ENCODE measurements at places on chromosomes 5 and 9.
A peak's percentile ranks its signal among the peaks of the same experiment; 100 is the strongest.

- DNase-seq, result no peak
Observed at GRCh38 chr5:175677571-175677970, 19.7 kb downstream of the HRH2 start.

GRCh38 chr9:130675396-130675795 is 11.0 kb downstream of the PRDM12 start:
- no peak for DNase-seq

DNA sequence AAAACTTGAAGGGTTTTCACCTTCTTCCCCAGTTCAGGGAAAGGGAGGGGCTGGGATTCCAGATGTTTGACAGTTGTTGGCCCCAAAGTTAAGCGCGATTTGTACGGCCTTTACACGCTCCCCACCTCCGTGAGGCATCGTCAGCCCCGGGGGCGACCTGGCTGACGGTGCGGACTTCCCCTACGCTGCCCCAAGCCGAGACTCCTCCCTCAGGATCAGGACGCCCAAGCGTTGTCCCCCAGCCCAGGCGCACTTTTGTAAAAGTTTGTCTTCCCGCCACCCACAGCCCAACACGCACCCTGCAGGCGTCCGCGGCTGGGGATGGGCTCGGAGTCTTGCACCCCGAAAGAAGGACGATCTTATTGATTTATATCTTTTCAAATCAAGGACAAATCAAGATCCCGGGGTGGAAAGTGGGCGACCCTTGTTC is 713 bp downstream of the MOB3B start:
- peak; percentile 67 for DNase-seq

DNA sequence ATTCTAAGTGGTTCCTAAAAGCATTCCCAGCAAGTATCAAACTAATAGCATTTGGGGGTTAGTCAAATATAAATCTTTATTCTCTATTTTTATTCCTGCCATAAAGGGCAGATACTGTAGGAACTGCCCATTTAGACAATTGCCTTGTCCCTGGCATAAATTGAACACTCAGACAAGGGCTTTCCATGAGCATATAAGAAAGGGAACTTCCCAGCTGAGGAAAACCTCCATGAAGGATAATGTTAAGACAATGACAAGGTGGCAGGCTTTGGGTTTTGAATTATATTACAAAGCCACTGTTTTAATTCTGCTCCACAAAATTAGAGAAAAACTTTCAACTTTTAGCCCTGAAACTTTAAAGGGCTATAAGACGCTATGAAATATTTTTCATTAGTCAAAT is 81.3 kb downstream of the ST8SIA4 start:
- DNase-seq, result no peak

DNA sequence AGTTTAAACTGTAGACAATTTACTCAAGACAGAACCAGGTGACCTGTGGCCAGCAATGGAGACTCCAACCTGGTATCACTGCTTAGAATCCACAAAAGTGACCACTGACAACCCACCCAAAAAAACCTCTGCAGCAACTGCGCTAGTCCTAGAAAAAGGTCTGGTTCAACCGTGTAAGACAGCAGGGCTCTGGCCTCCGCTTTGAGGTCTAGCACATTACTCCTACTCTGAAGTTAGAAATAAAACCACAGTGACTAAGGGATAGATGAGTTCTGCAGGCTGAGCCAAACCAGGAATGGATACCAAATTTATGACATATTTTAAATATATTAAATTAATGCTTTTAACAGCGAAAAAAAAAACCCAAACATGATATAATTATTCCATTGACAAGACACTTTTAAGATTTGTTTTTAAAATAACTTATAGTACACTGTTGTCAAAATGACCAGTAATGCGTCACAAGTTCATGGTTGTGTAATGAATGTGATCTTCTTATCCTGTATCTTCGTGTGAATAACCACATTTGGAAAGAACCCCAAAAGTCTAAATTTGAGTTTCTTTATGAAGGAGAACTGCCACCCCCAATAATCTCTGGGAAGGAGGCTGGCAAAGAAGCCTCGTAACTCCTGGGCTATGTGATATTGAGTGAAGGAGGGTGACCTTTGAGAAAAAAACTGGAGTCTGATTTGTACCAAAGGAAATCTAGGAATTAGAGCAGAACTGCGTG is 101.9 kb upstream of the SLC44A1 start:
- DNase-seq, result no peak

DNA sequence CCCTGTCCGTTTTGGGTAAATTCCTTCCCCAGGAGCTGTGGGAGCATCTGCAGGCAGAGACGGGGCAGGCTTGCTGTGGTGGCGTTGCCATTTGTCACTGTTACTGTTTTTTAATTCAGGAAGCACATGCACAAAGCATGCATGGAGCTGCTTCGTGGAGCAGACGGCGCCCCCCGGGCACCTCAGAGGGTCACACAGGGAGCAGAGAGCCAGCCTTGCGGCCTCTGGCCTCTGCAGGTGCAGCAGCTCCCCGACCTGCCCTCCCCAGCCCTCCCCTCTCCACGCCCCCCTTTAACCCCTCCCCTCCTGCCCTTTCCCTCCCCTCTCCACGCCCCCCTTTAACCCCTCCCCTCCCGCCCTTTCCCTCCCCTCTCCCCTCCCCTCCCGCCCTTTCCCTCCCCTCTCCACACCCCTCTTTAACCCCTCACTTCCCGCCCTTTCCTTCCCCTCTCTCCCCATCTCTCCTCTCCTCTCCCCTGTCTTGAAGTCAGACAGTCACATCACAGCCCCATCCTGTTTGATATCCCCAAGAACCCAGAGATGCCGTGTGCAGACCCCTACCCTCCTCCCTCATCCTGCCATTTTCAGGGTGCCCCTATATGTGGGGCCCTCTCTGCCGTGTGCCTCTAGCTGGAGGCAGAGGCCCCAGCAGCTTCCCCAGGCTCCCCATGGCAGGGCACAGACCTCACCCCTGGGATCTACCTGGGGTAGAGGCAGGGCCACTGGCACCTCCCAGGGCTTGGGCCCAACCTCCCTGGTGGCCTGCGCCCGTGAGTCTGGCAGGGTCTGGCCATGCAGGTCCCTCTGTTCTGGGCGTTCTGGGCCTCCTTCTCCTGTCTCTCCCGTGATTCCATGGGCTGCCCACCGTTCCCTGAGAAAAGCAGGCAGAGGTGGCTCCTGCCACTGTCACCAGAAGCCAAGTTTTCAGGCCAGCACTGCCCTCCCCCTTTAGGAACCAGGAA is 29.6 kb upstream of the UBAC1 start:
- DNase-seq, result peak; percentile 76

DNA sequence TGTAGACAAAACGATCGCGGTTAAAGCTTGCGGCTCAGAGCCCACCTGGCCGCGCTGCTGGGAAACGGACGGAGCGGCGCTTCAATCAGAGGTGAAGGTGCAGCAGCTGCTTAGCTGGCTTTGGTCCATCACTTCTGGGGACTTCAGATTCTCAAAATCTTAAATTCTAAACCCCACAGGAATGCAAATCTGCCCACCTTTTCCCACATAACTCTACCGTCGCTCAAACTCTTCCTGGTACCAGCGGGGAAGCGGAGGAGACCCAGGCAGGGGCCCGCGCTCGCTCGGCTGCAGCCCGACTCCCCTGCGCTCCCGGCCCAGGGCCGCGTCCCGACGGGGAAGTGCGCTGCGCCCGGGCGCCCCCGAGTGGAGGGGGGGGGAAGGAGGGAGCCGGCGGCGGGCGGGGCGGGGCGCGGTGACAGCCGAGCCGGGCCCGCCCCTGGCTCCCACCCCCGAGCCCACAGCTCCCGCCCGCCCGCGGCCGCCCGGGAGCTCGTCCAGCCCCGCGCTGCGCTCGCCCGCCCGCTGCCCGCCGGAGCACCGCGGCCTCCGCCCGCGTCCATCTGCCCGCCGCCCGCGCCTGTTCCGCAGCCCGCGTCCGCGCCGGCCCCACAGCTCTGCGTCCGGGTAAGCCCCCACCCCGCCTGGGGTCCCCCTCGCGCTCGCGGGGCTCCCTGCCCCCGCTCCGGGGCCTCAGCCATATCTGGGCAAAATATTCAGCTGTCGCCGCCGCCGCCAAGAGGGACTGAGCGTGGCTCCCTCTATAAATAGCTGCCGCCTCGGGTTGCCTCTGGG is at the start of gene TMOD1:
TSS of gene TMOD1 (plus strand) at position 490 of the 795 bp plus-strand sequence. CDS start 22,523 bp downstream, outside the sequence.
- DNase-seq, result peak; percentile 86

DNA sequence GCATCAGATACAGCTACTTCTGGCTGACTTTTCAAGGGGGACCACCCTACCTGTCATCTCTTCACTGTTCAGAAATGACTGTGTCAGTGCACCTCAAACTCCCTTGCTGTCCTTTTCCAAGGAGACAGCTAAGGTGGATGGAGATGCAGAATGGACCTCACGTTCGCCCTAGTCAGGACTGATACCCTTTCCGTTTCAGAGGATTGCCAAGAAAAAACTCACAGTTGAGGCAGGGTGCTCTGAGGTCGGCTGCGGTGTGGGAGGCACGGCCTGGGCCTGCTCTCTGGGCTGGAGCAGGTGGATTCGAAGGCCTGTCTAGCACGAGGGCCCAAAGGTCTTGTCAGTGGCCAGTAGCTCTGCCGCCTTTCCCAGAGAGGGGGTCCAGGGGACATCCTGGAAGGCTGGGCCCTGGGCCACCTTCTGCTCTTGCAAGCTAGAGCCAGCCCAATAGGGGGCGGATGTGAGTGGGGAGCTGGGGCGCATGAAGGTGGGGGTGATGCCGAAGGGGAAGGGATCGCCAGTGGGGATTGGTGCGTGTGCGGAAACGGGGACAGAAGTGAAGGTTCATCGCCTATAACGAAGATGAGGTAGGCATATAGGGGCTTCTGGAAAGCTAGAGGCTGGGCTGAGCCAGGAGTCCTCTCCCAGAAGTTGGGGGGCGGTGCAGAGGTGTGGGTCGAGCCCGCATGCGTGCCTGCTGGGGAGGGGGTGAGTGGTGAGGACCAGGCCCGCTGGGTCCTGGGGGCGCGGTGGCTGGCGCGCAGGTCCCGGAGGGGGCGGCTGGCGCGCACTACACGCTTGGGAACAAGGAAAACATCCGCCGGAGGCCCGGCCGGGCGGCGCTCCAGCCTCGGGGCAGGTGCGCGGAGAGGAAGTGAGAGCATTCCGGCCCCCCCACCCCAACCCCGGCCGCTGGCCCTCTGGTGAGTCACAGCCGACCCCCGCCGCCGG is 2.5 kb upstream of the MSMP start:
- peak; percentile 78 for DNase-seq

DNA sequence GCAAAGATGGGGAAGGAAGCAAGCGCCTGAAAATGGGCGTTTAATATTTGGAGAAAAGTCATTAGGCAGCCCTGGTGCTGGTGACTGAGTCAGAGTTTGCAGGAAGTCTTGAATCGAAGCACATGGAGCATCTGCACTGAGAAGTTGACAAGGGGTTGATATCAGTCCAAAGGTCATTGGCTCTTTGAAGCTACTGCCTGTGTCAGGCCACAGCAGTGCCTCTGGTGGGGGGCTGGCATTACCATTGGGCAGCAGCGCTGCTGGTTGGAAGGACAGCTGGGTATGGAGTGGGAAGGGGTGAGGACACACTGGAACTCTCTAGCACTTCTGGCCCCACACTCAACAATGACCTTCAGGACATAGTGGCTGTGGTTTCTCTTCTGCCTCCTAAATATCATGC is 150.4 kb upstream of the ERCC6L2 start:
- DNase-seq, result no peak

DNA sequence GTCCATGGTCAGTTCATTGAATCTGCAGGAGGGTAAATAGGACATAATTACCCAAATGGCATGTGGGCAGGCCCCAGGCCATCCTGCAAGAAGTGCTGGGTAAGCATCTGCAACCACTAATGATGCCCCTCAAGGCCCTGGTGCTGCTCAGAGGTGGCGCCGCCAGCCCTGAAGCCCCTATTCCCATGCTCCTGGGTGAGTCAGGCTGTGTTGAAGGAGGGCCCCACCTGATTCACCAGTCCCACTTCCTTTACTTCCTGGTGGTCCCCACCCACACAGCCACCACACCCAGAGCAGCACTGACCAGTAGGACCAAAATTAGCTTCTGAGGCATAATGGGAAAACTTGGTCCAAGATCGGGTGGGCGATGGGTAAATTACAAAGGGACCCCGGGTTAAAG is 120.4 kb upstream of the SPRY4 start:
- DNase-seq, result peak; percentile 89

- peak; percentile 98 for DNase-seq
Observed at GRCh38 chr5:57841676-57842363, 359.2 kb upstream of the ACTBL2 start.

DNA sequence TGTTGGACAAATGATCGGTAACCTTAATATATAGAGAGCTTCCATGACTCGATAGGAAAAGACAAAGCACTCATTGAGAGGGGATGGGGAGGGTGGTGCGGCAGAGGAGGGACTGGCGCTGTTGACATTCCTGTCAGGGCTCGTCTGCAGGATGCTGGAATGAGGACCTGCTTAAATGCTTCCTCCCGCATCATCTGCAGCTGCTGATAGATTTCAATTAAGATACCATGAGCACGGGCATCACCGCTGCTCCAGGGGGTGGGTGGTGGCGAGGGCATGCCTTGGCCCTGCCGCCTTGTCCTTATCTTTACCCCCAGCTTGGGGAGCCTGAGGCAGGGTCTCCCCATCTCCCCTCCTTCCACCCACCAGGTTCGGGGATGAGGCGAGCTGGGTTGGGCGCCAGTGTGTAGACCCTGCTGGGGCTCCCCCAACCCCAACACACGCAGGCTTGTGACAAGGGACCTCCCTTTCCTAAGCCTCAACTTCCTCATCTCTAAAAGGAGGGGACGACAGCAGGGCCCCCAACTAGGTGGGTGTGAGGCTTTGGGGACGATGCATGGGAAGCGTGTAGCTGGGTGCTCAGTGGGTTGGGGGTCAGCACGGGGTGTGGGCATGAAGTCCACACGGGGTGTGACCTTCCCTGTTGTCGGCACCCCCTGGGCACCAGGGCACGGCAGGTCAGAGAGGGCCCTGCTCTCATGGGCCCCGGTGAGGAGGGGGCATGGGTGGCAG is 11.7 kb upstream of the QRFP start:
- DNase-seq, result no peak

DNA sequence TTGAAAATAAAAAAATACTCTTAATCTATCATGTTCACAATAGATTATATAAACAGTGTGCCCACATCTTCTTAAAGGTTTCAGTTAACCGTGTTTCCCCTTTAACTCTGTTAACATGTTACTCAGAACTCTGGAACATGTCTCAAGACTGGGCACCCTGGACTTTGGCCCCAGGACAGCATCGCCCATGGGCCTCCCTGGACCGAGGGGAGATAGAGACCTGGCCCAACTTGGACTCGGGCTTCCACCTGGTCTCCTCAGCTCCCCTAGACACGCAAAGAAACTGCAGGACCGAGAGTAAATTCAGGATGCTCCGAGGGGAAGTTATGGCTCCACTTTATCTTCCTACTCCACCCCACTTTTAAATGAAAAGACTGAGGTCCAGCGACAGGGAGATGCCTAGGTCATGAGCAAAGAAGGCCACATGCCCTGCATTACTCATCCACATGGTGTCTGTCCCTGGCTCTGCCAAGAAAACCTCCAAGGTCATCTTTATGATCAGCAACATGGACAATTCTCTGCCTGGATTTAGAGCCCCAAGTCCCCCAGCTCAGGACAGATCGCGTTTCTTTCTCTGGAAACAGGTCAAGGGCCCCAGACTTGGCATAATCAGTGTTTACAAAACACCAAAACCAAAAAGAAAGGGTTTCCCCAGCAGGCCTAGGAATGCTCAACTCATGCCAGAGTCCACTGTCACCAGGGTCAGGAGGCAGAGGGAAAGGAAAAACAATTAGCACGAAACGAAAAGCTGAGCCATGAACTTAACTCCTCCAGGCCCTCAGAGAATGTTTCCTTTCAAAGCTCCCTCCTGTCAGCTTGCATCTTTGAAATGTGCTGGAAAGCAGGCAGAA is 17.4 kb downstream of the GPX3 start:
- peak; percentile 36 for DNase-seq

Measured in Daoy (cell line).